NCI-H1092 (cell line): ENCODE measurements at places on chromosomes 11 and 22.

- no peak for DNase-seq
These were observed 17.0 kb downstream of the IGLL1 start for GRCh38 chr22:23563111-23563510.

DNA sequence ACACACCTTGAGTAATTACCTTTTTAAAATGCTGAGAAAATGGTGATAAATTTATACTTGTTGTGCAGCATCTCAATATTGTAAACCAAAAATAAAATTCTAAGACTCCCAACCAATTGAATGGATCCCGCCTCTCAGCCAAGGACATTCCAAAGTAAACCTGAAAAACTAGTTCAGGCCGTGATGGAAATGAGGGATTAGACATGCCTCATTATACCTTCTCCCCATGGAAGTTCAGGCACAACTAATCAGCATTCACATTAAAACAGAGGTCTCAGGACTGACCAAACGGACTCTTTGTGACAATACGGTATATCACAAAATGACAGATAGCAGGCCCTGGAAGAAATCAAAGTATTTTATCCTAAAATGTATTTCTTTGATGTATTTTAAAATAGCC is 907.4 kb upstream of the RAG2 start:
- DNase-seq = no peak

- no peak for DNase-seq
These were observed 25.4 kb downstream of the APIP start for GRCh38 chr11:34890812-34891211.

GRCh38 chr11:65579291-65579690 is 3.4 kb downstream of the EHBP1L1 start:
- DNase-seq = no peak

- DNase-seq = no peak
These were observed 8.8 kb downstream of the H19 start for GRCh38 chr11:1988667-1989317.

- no peak for DNase-seq
These were observed 199.8 kb downstream of the GUCY1A2 start for GRCh38 chr11:106818443-106818842.

DNA sequence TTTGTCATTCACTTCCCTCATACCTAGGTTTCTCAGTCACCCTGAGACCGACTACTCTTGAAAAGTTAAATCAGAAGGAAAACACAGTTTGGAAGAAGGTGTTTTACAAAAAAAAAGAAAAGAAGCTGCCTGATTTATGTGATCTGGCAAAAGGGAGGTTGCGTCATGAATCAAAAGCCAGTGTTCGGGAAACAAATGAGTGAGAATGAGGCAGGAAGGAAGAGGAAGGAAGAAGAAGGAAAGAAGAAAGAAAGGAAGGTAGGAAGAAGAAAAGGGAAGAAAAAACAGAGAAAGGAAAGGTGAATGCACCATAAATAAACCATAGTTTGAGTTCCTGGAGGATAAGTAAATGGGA is 314.6 kb downstream of the BLID start:
- no peak for DNase-seq

GRCh38 chr11:104895634-104896033 is 2.6 kb downstream of the CASP12 start:
- no peak for DNase-seq

DNA sequence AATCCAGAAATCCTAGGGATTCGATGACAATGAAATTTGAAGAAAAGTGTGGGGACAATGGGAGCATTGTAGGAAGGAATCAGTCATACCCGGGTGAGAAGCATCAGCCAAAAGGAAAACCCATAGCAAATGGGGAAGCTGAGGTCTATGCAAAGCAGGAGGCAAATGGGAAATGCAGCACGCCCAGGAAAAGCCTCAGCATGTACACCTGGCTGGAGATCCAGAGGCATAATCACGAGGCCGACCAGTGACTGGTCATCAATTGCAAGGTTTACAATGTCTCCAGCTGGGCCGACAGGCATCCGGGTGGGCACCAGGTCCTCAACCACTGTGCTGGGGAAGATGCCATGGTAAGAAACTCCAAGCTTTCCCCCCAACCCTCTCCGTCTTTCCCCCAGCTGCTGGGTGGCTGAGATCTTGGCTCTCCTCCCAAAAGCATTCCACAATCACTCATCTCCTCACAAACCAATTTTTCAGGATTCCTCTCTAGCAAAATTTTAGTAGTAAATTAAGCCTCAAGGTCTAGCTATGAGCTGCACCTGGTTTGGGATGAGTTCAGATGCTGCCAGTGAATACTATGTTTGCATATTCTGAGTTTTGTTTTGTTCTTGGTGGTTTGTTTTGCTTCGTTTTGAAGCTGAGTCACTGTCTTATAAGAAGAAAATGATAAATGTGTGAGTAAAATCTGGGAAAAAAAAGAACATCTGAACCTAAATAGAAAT is 98.0 kb upstream of the OR5AK2 start:
- DNase-seq = no peak

GRCh38 chr11:20869123-20869522 is 199.7 kb downstream of the NELL1 start:
- no peak for DNase-seq

GRCh38 chr11:31761636-31762035 is 49.5 kb downstream of the PAX6 start:
- no peak for DNase-seq
